CD14-positive monocyte (primary cell): ENCODE measurements at places on chromosomes 6 and 20. TPM values are rescaled to one million over a fixed set of nuclear protein-coding genes. Genes with fewer than 3 reads are reported as not detected.

The SAPCD1 gene
- polyA plus RNA-seq: not detected

The SRSF3 gene
- polyA plus RNA-seq: 297 TPM

The DLL1 gene
- not detected for polyA plus RNA-seq

The PKIB gene
- polyA plus RNA-seq: 1.3 TPM

The SYNGAP1 gene
- polyA plus RNA-seq: not detected

GRCh38 chr6:126672649-126673048, 332.7 kb downstream of the CENPW start:
- H3K27me3 ChIP-seq: no peaks in the 10 kb centered on the region
- H3K4me1 ChIP-seq: no peaks in the 10 kb centered on the region
- H3K4me3 ChIP-seq: no peak overlapping the region

DNA sequence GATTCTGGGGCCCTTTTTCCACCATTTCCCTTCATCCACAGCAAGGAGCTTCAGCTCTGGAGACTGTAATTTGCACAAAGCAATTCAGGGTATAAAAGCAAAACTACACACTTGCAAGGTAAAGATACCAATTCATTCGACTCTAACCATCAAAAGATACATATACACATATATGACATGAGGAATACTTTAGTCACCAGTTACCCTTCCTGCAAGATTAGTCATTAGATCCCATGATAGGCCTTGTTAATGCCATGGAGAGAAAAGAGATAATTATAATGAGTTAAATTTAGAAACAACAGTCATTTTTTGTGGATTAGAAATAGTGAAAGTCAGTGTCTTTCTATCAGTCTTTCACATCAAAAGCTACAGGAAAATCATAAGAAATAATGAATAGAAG, 204.2 kb downstream of the KCNQ5 start:
- peaks cover 2% of the 10 kb centered on the region for H3K4me1 ChIP-seq
- DNase-seq: no peak
- H3K4me3 ChIP-seq: no peak overlapping the region
- no peaks in the 10 kb centered on the region for H3K36me3 ChIP-seq
- H3K27me3 ChIP-seq: no peaks in the 10 kb centered on the region
- H3K27ac ChIP-seq: no peak overlapping the region

- H3K27me3 ChIP-seq: no peaks in the 10 kb centered on the region
- no peak overlapping the region for H3K27ac ChIP-seq
- DNase-seq: no peak
- no peak overlapping the region for H3K4me3 ChIP-seq
Observed at GRCh38 chr20:59484228-59484627, 120.1 kb upstream of the PHACTR3 start.
